ENCODE measurements at places on chromosomes 5 and 9.

- no peak for DNase-seq
These were observed 160.7 kb downstream of the CACNA1B start for GRCh38 chr9:138038244-138038671.

DNA sequence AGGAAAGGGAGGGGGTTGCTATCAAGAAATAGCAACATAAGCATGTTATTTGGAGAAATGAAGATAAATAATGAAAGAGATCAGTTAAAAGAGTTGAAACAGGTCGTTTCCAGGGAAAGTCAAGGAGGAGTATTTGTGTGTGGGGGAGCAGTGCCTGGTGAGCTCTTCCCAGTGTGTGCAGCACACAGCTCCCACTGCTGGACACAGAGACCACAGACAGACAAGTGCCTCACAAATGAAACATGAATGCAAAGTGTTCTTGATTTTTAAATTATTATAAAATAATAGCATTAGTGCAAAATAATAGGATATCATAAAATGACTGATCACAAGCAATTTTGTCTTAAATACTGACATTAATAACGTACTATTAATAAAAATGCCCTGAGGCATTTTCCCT, 40.8 kb downstream of the LIFR start:
- DNase-seq = no peak

- no peak for DNase-seq
These were observed 6.8 kb upstream of the RECK start for GRCh38 chr9:36029765-36030528.

DNA sequence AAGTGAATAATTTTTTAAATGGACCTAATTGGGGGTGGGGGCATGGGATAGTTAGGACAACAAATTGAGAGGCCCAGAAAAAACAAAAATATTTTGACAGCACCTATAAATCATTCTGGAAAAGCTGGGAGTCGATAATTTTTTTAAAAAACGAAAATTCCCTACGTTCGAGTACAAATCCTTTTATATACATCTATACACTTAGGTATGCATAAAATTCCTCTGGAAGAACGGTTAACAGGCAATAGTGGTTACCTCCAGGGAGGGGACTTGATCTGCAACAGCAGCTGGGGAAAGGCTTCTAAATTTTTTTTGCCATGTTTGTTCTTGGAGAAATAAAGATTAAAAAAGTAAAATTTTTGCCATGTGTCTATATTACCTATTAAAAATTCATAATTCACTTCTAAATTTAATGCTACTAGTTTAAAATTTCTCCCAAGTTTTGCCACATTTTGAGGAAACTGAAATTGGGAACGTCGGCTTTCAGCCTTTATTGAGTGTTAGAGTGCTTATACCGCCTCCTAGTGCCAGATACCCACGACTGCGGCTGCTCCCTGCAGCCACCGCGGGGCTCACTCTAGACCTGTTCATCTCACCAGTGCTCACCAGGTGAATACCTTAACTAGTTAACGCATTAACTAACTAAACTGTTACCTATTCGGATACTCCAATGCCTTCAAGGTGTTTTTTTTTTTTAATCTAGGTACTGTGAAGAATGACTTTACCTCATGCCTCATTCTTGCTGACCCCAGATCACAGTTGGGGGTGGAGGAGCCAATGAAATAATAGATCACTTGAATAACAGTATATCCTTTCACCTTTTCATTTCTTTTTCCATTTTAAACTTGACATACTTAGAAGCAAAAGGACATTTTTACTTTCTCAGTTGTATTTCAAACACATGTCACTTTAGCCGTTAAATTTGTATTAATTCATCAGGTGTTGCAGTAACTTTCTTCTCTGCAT, 1.8 kb upstream of the BHMT start:
- DNase-seq = no peak

DNA sequence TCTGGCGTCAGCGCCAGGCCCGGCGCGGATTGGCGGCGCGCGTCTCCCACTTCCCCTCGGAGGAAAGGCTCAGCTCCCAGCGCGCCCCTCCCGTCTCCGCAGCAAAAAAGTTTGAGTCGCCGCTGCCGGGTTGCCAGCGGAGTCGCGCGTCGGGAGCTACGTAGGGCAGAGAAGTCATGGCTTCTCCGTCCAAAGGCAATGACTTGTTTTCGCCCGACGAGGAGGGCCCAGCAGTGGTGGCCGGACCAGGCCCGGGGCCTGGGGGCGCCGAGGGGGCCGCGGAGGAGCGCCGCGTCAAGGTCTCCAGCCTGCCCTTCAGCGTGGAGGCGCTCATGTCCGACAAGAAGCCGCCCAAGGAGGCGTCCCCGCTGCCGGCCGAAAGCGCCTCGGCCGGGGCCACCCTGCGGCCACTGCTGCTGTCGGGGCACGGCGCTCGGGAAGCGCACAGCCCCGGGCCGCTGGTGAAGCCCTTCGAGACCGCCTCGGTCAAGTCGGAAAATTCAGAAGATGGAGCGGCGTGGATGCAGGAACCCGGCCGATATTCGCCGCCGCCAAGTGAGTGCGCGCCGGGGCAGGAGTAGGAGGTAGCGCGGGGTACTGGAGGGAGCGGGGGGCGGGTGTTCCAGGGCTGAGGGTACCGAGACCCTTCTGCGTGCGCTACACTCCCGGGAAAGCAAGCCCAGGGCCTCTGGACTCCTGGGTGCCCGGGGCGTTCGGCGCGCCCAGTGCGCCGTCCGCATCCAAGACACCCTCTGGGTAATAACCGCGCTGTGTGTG, at the start of gene MSX2:
Gene MSX2, plus strand, starts transcription at position 99 of the 777 bp plus-strand sequence. Its CDS starts 78 bp downstream, at position 177.
- DNase-seq = peak; percentile 91

DNA sequence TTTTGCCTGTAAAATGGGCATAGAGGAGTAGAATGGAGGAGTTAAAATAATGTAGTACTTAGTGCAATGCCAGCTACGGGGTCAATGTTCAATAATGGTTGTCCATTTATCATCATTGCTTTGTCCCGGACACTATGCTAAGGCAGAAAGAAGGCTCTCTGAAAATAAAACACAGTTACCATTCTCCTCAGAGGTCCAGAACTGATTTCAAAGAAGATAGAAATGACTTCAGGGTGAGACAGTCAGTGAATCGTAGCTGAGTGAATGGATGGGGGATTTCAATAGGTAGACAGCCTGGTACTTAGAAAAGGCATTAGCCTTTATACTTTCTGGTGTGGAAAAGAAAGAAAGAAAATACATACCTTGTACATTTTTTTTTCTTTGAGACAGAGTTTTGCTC, 1.2 kb upstream of the AK3 start:
- DNase-seq = no peak

DNA sequence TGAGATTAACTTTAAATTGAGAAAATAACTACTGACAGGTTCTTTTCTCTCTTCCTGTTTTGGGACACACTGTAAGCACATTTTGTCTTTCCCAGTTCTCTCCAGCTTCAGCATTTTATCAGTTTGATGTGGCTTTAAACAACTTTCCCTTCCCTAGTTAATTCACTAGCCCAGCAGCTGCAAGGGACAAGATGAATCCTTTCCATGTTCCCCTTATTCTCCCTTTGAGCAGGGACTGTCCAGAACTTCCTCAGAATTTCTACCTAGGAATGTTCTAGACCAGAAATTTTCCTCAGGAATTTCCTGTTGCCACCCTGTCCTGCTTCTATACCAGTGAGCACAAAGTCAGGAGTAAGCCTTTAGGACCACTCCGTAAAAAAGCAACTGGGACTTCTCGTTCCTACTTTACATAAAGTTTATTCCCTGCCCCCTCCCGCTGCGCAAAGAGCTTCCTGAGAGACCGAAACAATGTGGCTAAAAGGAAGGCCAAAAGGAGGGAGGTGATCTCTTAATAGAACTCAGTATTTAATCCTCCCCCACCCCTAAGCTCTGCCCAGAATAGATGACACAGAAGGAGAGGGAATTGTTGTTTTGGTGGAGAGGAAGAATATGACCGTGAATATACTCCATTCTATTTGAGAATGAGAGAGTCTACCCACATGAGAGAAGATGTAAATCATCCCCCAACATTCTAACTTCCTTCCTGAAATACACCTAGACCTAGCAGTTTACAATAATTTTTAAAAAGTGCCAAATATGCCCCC, 61.9 kb downstream of the GLIS3 start:
- no peak for DNase-seq

DNA sequence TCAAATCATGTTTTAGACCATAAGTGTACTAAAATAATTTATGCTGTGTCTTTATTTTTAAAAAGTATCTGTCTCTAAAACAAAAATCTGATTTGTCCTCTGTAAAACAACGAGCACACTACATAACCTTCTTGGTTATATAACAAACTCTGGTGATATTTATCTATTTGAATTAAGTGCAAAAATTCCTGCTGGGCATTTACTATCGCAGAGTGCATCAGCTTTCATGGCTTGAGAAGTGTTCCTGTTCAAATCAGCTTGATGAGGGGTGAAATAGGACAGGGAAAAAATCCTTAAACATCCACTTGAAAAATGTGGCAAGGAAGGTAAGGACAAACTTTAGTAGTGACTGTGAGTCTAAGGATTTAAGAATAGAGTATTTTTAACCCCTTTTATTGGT, 65.3 kb downstream of the PRR16 start:
- no peak for DNase-seq

Data from right hindlimb (tissue), 1 donor.